ENCODE measurements at places on chromosomes 3 and 15.

GRCh38 chr3:13077431-13078162, 4.4 kb upstream of the IQSEC1 start:
- no peak for DNase-seq

- DNase-seq, result no peak
Measured at GRCh38 chr15:77171221-77171967, 100.5 kb upstream of the TSPAN3 start.

DNA sequence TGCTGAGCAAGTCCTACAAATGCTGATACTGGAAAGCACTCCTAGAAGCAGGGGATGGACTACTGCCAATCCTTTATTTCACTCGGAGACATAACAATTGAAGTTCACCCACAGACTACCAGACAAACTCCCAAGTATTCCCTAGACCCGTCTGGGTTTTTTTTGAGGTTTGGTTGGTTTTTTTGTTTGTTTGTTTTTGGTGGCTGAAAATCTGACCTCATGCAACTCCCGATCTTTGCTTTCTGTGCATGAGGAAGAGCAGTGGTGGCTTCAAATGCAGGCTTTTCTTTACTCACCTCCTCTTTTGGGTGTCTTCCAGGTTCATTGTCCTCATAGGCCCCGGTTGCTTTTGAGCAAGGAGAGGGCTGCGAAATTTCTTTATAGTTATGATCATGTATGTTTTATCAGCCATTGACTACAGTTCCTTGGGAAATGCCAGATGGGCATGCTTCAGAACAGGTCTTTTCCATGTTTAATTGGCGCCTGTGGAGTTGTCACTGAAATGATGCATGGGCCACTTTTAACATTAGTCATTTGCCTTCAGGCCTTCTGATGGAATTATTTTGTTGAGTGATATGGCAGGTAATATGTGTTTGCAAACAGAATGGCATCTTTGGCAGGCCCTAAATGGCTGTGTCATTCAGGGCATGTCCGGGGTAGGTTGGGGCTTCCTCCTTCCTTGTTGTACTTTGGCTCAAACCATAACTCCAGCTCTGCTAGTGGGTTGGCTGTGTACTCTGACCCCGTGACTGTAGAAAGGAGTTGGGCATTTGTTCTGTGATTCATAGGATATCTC, 81.3 kb upstream of the ZBED2 start:
- DNase-seq, result no peak

DNA sequence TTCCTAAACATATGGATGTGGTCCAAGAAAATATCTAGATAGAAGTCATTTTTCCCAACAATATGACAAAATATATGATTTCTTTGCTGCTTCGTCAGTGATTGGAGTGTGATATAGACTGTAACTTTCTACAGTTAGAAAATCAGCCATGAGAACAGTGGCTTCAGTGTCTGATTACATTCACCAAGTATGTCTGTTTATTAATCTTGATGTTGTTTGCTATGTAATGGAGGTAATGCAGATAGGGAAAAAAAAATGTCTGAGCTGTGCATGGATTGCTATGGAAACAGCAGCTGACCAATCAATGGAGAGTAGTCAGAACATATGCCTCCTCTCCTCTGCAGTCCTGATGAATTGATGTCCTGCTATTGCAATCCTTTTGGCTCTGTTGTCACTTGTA, 72.3 kb upstream of the GAP43 start:
- DNase-seq, result no peak

- no peak for DNase-seq
Measured at GRCh38 chr15:65828585-65828984, 36.5 kb upstream of the DENND4A start.

GRCh38 chr3:16538507-16538906, 25.0 kb upstream of the RFTN1 start:
- DNase-seq, result no peak

DNA sequence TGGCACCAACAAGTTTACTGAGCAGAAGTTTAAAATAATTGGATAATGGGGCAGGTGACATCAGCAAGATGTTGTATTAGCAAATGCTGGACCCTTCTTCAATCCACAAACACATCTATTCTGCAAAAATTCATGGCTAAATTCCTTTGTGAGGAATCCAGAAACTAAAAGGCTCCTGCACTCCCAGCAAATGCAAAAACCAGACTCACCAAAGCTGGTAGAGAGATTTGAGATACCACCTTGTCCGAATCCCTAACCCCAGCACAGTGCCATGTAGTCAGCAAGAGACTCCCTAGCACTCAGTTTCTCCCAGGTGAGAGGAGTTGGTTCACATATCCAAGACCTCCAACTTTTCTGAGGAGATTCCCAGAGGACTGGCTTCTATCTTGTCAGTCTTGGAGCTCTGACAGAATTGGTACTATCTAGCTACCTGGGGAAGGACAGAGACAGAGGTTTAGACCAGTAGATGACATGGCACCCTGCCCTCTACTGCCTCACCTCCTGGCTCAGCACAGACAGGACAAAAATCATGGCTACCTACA, 21.8 kb downstream of the GREM1 start:
- DNase-seq, result no peak

DNA sequence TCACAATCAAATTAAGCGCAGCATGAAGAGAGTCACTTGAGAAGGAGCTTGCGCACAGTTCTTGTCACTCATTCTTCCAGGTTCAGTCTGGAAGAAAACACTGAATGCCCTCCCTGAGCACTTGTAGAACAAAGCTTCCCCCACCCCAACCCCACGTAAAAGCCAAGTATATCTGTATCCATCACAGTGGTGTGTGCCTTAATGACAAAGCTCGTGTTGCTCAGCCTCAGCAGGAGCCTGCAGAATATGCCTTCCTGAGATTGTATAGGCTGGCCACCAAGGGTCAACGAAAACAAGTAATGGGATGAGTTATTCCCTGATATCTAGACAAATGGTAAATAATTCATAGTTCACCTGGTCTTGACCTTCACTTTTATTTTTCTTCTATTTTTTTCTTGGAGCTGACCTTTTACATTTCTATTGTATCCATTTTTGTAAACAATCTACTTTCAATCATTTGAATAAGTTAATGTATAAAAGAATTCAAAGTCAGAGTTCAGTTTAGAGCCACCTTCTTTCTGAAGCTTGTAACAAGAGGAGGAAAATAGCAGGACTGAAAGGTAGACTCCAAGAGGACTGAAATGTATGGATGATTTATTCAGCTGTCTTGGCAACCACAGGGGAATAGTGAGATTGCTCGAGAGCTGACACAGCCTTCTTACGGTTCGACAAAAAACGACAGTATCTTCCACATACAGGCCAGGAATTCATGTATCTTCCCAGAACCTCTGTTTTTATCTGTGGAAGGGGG, 405.5 kb upstream of the TPM1 start:
- DNase-seq, result no peak

DNA sequence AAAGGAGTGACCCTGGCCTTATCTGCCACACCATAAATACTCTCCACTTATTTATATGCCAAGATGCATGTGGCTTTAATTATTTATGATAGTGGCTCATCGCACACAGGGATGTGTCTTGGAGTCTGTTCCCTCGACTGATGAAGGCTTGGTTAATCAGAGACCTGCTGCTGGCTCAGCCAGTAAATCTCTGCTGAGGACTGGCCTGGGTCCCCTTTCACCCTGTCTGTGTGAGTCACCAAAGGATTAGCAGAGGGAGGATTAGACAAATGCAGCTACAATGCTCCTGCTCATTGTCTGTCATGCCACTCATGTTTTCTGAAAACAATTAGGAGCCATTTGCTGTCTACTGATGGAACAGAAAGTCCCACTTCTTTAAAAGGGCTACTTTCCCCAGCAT, 226.8 kb downstream of the NTRK3 start:
- no peak for DNase-seq

- no peak for DNase-seq
Measured at GRCh38 chr15:34941831-34942230, 27.7 kb downstream of the AQR start.

DNA sequence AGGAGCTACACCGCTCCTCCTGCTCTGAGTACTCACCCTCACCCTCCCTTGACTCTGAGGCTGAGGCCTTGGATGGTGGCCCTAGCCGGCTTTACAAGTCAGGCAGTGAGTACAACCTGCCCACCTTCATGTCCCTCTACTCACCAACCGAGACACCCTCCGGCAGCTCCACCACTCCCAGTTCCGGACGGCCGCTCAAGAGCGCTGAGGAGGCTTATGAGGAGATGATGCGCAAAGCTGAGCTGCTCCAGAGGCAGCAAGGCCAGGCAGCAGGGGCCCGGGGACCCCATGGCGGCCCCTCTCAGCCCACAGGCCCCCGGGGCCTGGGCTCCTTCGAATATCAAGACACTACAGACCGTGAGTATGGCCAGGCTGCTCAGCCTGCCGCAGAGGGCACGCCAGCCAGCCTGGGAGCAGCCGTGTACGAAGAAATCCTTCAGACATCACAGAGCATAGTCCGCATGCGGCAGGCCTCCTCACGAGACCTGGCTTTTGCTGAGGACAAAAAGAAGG, 21.2 kb upstream of the APEH start:
- no peak for DNase-seq

- no peak for DNase-seq
Measured at GRCh38 chr3:156553705-156554356, 1.1 kb downstream of the SSR3 start.
